Left renal pelvis (tissue), 4 donors: ENCODE measurements at places on chromosomes 13 and 19.
A peak's percentile ranks its signal among the peaks of the same experiment; 100 is the strongest.

DNA sequence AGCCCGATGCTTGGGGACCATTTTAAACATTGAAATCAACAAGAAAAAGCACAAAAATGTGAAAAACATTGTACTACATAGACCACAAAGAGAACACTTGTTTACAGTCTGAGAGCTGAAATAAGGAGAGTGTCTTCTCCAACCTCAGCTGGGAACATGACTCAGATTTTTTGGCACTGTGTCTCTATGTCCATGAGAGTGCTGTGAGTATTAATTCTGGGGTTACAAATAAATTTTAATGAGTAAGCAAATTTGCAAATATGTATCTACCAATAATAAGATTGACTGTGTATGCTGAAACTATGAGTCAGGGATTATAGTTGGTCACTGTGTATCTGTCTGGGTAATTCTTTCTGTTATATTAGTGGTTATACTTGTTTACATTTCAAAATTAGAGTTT lies 174.0 kb downstream of the DCT start:
- DNase-seq: no peak

- DNase-seq: no peak
Observed at GRCh38 chr13:48123812-48124211, 28.9 kb upstream of the MED4 start.

- no peak for DNase-seq
Observed at GRCh38 chr19:15869109-15869555, 28.7 kb downstream of the CYP4F2 start.

- peak; percentile 24 for DNase-seq
Observed at GRCh38 chr19:4429771-4430171, 27.3 kb downstream of the CHAF1A start.

DNA sequence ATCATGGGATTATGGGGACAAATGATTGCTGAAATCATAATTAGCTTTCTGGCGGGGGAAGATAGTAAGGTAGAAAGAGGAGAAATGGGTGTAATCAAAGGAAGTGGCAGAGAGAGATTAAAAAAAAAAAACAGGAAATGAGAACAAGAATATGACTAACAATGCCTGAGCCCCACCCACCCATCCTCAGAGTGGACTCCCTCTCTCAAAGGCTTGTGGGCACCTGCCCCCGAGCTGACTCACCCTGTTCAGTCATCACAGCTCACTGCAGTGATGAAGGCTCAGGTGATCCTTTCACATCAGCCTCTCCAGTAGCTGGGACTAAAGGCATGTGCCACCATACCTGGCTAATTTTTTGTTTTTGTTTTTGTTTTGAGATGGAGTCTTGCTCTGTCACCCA lies 26.4 kb upstream of the TPT1 start:
- no peak for DNase-seq

DNA sequence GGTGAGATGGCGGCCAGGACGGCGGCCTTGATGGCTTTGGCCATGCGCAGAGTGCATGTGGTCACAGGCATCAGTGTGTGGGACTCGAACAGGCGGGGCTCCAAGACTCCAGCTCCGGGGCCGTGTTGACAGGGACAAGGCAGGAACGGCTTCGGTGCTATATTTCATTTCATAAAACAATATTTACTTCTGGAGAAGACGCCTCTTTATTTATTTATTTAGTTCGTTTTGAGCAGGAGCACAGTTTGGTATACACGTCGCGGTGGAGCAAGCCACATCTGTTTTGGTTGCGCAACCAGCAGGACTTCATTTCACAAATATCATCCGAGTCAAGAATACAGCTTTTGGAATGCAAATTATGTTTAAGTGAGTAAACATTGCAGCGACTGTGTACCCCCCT lies 166.7 kb upstream of the TSHZ3 start:
- no peak for DNase-seq

GRCh38 chr13:45292176-45292575 lies 48.8 kb downstream of the TPT1 start:
- no peak for DNase-seq
